ENCODE measurements at places on chromosomes 2 and 18. TPM values are rescaled to one million over a fixed set of nuclear protein-coding genes. Genes with fewer than 3 reads are reported as not detected.

- H3K27ac ChIP-seq: no peak overlapping the region
- H3K36me3 ChIP-seq: no peaks in the 10 kb centered on the region
- no peak overlapping the region for H3K4me3 ChIP-seq
- peaks cover 14% of the 10 kb centered on the region for H3K27me3 ChIP-seq
These were observed 13.3 kb upstream of the IMPACT start for GRCh38 chr18:24413148-24413547.

MC5R gene
- total RNA-seq: not detected

CACNB4 gene
- 6.0 TPM for total RNA-seq

KIAA1328 gene
- total RNA-seq: 6.3 TPM

BMP10 gene
- not detected for total RNA-seq

SAG gene
- not detected for total RNA-seq

DNA sequence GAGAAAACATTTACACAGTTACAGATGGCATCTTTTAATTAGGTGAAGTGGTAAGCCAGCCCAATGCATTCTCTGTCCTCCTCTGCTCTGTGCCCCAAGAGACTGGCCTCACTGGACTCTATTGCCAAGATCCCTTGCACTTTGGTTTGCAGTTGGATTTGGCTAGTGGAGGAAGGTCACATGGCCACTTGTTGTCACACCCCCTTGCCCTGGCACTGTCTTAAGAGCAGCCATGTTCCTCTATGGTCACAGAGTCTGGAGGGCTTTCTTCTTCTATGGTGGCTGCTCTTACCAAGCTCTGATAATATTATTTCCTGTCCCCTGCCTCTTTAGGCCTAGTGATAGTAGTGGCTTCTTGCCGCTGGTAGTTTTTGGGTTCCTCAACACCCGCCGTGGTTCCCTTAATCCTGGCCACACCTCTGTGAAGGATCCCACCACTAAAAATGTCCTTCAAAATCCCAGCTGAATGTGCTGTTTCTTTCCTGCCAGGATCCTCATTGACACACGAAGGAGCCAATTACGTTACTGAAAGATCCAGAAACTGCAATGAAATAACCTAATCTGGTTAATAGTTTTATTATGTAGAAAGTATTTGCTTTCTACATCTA lies 111.1 kb downstream of the CDC42EP3 start:
- DNase-seq: no peak
- no peaks in the 10 kb centered on the region for H3K36me3 ChIP-seq
- no peaks in the 10 kb centered on the region for H3K27me3 ChIP-seq

DNA sequence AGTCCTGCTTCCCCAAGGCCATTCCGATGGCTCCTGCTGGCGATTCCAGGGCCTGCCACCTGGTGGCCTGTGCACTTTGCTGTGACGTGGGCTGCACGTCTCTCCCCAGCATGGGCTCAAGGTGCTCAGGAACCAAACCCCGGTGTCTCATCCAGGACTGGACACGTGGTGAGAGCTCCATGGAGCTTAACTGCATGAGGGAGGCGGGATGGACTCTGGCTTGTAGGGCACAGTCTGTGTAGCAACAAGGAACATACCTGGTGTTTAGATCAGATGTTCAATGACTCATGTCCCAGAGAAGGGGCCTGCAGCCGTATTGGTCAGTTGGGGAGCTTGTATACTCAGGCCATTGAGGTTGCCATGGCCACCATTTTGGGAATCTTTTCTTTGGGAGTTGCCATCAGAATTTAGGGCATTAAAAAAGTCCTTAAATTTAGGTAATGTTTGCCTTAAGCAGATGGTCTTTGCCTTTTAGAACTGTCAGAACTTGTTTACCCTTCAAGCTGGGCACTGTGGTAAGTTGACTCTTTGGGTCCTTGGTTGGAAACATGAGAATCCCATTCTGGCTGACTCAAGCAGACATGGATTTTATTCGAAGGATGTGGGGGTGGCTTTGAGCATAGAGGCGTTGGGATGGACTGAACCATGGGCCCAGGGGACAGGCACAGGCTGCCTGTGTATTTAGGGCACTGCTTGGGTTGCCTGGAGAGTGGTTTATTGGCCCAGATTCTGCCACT lies 21.0 kb downstream of the AGAP1 start:
- no peaks in the 10 kb centered on the region for H3K36me3 ChIP-seq
- H3K27me3 ChIP-seq: no peaks in the 10 kb centered on the region
- H3K4me3 ChIP-seq: no peak overlapping the region
- DNase-seq: no peak

DNA sequence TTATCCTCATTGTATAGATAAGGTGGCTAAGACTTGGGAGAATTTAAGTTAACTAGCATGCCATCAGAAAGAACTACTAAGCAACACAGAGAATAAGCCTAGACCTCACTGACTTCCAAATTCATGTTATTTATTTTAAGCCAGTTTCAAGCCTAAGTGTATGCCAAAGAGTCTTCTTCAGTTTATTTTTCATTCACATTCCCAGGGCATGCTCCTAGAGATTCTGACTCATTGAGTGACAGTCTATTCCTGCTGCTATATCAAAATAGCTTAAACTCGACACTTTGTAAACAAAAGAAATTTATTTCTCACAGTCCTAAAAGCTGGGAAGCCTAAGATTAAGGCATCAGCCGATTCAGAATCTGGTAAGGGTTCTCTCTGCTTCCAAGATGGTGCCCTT lies 467.1 kb downstream of the MBD2 start:
- H3K4me3 ChIP-seq: no peak overlapping the region
- no peak for DNase-seq
- H3K4me1 ChIP-seq: peaks cover 3% of the 10 kb centered on the region
- H3K27me3 ChIP-seq: no peaks in the 10 kb centered on the region

- no peak overlapping the region for H3K27ac ChIP-seq
- no peaks in the 10 kb centered on the region for H3K36me3 ChIP-seq
- H3K27me3 ChIP-seq: peaks cover 16% of the 10 kb centered on the region
These were observed 91.2 kb downstream of the POU3F3 start for GRCh38 chr2:104945121-104945520.

DNA sequence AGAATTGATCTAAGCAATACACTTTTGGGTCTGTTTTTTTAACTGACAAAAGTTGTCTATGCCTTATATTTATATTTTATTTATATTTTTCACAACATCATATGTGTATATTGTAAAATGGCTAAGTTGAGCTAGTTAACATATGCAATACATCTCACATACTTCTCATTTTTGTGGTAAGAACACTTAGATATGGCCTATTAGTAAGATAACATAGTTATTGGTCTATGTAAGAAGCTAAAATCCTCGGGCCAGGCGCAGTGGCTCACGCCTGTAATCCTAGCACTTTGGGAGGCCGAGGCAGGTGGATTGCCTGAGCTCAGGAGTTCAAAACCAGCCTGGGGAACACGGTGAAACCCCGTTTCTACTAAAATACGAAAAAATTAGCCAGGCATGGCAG lies 275.6 kb upstream of the ID2 start:
- no peak for DNase-seq
- H3K4me3 ChIP-seq: no peak overlapping the region
- no peaks in the 10 kb centered on the region for H3K4me1 ChIP-seq
- H3K27ac ChIP-seq: no peak overlapping the region

GRCh38 chr2:194260185-194260584 lies 1396.8 kb upstream of the SLC39A10 start:
- DNase-seq: no peak
- H3K27me3 ChIP-seq: peaks cover 17% of the 10 kb centered on the region
- no peak overlapping the region for H3K4me3 ChIP-seq

DTNA gene
- 3.7 TPM for total RNA-seq

- H3K36me3 ChIP-seq: no peaks in the 10 kb centered on the region
- peaks cover 4% of the 10 kb centered on the region for H3K4me1 ChIP-seq
- peaks cover 3% of the 10 kb centered on the region for H3K27me3 ChIP-seq
- no peak overlapping the region for H3K27ac ChIP-seq
- DNase-seq: no peak
These were observed 54.8 kb downstream of the HNMT start for GRCh38 chr2:138018866-138019688.

GORASP2 gene
- total RNA-seq: 117 TPM

PSMA8 gene
- not detected for total RNA-seq

GRCh38 chr2:225040856-225041206 lies 1.4 kb downstream of the DOCK10 start:
- no peaks in the 10 kb centered on the region for H3K27me3 ChIP-seq
- peak overlapping the region; percentile 74 for H3K4me3 ChIP-seq
- H3K27ac ChIP-seq: peak overlapping the region; percentile 73
- no peaks in the 10 kb centered on the region for H3K36me3 ChIP-seq
- no peak for DNase-seq

INHA gene
- total RNA-seq: 2.7 TPM

BCL11A gene
- total RNA-seq: 15.4 TPM

DNA sequence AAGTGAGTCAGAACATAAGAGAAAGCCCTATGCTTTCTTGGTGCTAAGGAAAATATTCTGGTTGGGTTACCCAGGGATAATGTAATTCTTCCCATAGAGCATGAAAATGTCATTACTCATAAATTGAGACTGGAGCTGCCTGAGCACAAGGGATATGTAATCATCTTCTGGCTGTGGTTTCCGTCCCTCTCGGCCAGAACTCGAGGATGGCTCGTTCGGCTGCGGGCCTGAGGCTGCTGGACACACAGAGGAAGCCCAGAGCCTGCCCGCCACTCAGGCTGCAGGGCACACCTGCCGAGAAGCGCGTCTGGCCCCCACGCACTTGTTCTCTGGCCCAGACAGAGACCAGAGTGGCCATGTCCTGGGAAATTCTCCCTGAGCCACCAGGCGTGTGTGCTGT lies 104.9 kb downstream of the ASAP2 start:
- peak overlapping the region; percentile 99 for H3K27ac ChIP-seq
- peaks cover 75% of the 10 kb centered on the region for H3K4me1 ChIP-seq
- no peaks in the 10 kb centered on the region for H3K27me3 ChIP-seq
- no peak for DNase-seq
- H3K4me3 ChIP-seq: peak overlapping the region; percentile 8

- no peak overlapping the region for H3K4me3 ChIP-seq
- DNase-seq: no peak
- H3K36me3 ChIP-seq: no peaks in the 10 kb centered on the region
- no peaks in the 10 kb centered on the region for H3K4me1 ChIP-seq
- no peak overlapping the region for H3K27ac ChIP-seq
- H3K27me3 ChIP-seq: peaks cover 27% of the 10 kb centered on the region
These were observed 229.2 kb downstream of the BCL2 start for GRCh38 chr18:63090334-63090733.

- no peak overlapping the region for H3K27ac ChIP-seq
- DNase-seq: no peak
- H3K36me3 ChIP-seq: peaks cover 48% of the 10 kb centered on the region
- H3K27me3 ChIP-seq: no peaks in the 10 kb centered on the region
- H3K4me3 ChIP-seq: no peak overlapping the region
- no peaks in the 10 kb centered on the region for H3K4me1 ChIP-seq
These were observed 67.0 kb downstream of the WDSUB1 start for GRCh38 chr2:159219394-159219998.

GALNT5 gene
- total RNA-seq: 30.0 TPM

GRCh38 chr18:79814373-79814772 lies 16.6 kb downstream of the KCNG2 start:
- no peak overlapping the region for H3K27ac ChIP-seq
- no peak for DNase-seq
- no peaks in the 10 kb centered on the region for H3K4me1 ChIP-seq
- no peak overlapping the region for H3K4me3 ChIP-seq

GRCh38 chr18:75782204-75782603 lies 354.7 kb upstream of the SMIM21 start:
- no peak overlapping the region for H3K27ac ChIP-seq
- H3K27me3 ChIP-seq: peaks cover 13% of the 10 kb centered on the region
- DNase-seq: no peak
- H3K4me1 ChIP-seq: peaks cover 5% of the 10 kb centered on the region

ATP5MC3 gene
- 148 TPM for total RNA-seq

DNA sequence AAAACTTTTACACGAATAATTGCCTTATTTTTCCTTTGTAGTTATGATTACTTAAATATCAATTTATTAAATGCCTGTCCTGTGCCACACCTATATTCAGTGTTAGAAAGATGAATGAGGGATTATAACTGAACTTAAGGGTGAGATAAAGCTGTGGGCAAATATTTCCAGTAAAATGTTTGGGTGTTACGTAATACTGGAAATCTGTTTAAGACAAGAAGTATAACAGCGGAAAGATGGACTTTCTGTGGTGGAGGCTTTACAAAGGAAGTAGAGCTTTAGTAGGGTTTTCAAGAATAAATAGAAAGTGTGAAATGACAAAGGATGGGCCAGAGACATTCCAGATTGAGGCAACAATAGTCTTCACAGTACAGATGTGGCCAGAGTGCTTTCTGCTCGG lies 927.0 kb downstream of the DPP10 start:
- no peak overlapping the region for H3K4me3 ChIP-seq
- no peak overlapping the region for H3K27ac ChIP-seq
- H3K27me3 ChIP-seq: no peaks in the 10 kb centered on the region
- DNase-seq: no peak

RAMP1 gene
- 176 TPM for total RNA-seq

DNA sequence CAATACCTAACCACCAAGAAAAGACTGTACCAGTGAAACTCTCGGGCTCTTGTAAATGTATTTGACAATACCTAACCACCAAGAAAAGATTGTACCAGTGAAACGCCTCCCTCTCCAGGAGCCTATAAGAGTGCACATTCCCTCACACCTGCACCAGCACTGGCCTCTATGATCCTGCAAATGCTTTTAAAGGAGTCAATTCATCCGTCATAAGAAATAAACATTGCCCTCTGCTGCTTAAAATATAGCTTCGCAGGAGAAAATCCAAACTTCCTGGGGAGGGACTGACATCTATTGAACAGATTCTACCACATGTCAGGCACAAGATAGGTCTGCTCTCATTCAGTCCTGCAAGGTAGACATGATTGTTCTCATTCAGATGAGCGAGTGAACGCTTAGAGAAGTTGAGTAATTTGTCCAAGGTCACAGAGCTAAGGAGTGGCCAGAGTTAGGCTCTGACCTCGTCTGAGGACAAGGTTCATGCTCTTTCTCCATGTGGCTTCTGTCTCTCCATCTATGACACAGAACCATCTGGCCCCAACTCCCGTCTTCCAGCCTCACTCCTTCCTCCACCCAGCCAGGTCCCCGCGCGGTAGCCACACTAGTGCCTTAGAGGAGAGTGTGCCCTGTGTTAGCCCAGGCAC lies 38.7 kb downstream of the MCFD2 start:
- H3K36me3 ChIP-seq: no peaks in the 10 kb centered on the region
- no peaks in the 10 kb centered on the region for H3K27me3 ChIP-seq
- DNase-seq: no peak
- H3K4me1 ChIP-seq: peaks cover 42% of the 10 kb centered on the region

MBP gene
- total RNA-seq: 15.9 TPM

GRCh38 chr2:25955036-25955435 lies 27.3 kb downstream of the KIF3C start:
- no peaks in the 10 kb centered on the region for H3K27me3 ChIP-seq
- H3K36me3 ChIP-seq: peaks cover 1% of the 10 kb centered on the region
- H3K27ac ChIP-seq: no peak overlapping the region
- no peak for DNase-seq
- H3K4me1 ChIP-seq: no peaks in the 10 kb centered on the region

- DNase-seq: no peak
- H3K27me3 ChIP-seq: peaks cover 5% of the 10 kb centered on the region
- H3K36me3 ChIP-seq: no peaks in the 10 kb centered on the region
- no peaks in the 10 kb centered on the region for H3K4me1 ChIP-seq
- no peak overlapping the region for H3K27ac ChIP-seq
- no peak overlapping the region for H3K4me3 ChIP-seq
These were observed 36.0 kb upstream of the GALNT5 start for GRCh38 chr2:157221394-157221988.
